ENCODE measurements at places on chromosomes 5 and 9. TPM values are rescaled to one million over a fixed set of nuclear protein-coding genes. Genes with fewer than 3 reads are reported as not detected.
A peak's percentile ranks its signal among the peaks of the same experiment; 100 is the strongest.

The IFNA21 gene
- not detected for total RNA-seq

The FAF2 gene
- total RNA-seq: 50.3 TPM

The LCN9 gene
- total RNA-seq: not detected

The SNX24 gene
- 21.7 TPM for total RNA-seq

The FBP2 gene
- not detected for total RNA-seq

The SLC36A2 gene
- total RNA-seq: not detected

The LCN2 gene
- not detected for total RNA-seq

DNA sequence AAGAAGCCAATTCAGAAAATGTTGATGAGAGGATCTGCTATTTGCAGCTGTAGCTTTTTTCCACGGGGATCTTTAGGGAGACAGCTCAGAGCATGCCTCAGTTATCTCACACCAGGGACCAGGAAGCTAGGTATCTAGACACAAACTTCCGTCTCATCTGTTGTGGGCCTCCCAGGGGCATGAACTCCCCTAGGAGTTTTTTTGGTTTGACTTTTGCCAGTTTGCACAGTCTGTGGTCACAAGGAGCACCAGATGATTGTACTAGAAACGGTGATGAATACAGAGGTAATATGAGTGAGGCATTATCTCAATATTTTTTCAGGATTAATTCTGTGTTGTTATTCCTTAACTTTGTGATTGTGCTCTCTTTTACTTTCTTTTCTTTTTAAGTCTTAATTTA lies 533.2 kb upstream of the SEMA6A start:
- no peak for DNase-seq

DNA sequence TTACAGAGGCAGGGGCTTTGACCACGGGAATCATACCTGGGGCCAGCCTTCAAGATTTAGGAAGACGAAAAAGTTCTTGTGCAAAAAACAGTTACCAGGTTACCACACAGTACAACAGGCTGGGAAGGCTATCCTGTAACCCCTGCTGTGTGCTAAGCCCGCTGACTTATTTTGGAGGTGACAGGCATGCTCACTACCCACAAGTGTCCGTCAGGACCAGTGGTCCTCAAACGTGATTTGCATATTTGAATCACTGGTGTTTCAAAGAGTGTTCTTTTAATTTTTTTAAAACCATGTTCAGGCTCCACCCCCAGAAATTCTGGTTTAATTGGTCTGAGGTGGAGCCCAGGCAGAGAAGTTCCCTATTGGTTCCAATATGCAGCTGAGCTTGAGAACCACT lies 146.6 kb downstream of the TTLL11 start:
- no peak for DNase-seq

DNA sequence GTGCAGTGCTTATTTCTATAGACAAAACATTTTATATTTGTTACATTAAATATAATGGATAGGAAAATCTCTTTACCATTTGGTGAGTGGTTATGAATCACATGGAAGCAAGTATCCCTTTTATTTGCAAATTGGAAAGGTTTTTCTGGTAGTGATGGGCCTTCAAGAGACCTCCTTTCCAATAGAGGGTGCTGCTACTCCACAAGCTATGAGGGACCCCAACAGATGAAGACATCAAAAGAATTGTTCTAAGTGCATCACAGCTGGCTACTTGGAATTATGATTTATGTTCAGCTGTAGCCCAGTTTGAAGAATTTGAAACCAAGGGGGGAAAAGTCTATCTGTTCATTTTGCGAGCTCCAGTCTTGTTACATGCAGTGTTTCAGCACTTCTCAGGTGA lies 493.7 kb upstream of the SGCD start:
- DNase-seq: peak; percentile 1

DNA sequence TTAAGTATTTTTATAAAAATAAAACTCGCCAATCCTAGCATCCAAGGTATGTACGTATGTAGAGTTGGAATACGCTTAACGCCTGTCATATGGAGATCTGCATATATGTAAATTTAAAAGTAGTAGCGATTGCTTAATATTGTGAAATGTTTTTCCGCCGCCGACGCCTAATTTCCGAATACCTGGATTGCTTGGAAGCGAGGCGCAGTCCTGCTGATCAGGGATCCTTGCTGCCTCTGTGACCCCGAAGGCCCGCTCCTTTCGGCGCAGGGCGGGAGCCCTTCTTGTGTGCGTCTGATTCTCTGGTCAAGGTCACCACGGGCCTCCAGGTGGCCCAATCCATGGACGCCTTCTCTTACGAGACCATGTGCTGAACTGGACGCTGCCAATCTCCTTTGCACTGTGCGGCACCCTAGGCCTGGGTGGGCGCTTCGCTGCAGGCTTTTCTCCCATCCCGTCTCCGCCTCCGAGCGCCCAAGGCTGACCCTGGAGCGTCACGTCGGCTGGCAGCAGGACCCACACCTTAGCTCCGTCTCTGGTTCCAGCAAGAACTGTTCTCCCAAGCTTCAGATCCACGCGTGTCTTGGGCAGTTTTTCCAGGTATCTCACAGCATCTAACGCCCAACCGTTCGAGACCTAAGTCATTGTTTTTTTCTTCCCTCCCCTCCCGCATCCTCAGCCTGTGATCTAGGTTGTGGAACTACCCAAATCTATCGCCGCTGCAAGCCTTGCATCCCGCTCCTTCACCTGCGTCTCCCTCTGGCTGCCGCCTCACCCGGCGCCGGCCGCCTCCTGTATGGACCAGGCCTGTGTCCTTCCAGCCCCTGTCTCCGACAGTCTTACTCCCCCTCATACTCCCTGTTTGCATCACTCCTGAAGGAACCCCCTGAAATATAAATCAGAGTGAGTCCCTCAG lies 3.6 kb upstream of the TRIM41 start:
- DNase-seq: no peak

DNA sequence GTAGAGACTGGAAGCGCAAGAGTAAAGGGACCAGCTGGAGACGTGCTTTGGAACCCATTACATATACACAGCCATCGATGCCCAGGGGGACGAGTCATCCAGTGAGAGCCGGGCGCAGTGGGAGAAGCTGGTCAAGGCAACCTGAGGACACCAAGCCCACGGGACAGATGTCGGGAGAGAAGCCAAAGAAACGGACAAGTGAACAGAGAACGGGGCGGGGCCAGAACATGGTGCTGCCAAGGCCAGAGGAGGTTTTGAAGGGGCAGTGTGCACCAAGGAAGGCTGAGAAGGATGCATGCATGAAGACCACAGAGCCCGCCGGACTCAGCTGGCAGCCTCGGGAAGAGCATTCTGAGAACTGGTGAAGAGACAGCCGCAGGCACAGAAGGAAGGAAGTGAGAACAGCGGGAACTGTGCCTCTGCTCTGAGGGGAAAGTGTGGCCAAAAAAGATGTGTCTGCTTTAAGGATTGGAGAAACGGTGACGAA lies 20.3 kb downstream of the CAMSAP1 start:
- DNase-seq: peak; percentile 45

DNA sequence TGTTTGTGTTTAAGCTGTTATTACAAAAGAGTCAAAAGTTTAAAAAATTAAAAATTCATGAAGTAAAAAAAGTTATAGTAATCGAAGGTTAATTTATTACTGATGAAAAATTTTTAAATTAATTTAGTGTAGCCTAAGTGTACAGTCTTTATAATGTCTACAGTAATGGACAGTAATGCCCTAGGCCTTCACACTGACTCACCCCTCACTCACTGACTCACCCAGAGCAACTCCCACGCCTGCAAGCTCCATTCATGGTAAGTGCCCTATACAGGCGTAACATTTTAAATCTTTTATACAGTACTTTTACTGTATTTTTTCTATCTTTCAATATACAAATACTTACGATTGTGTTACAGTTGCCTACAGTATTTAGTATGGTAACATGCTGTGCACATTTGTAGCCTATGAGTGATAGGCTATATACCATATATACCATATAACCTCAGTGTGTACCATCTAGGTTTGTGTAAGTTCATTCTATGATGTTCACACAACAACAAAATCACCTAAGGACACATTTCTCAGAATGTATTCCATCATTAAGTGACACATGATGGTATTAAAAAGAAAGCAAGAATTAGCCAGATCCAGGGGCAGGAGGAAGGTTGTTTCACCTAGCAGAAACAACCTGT lies 40.1 kb downstream of the DCAF10 start:
- DNase-seq: peak; percentile 88

DNA sequence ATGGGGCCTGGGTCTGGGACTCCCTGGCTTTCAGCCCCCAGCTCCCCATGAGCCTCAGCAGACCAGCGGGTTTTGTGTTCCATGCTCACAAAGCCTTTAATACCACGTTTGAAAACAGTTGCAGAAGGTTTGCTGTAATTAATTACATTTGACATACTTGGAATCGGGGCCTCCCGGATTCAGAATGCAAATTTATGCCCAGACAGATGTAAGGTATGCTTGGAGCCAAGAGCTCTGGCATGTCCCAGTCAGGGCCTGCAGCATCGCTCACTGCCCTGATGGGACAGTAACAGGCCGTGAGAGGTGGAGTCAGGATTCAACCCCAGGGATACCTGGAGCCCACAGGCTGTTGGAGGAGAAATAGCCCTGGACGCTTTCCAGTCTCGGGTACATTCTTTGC lies 12.2 kb downstream of the ZNF618 start:
- DNase-seq: no peak

GRCh38 chr9:127987103-127987614 lies 6.4 kb upstream of the EEIG1 start:
- DNase-seq: no peak

DNA sequence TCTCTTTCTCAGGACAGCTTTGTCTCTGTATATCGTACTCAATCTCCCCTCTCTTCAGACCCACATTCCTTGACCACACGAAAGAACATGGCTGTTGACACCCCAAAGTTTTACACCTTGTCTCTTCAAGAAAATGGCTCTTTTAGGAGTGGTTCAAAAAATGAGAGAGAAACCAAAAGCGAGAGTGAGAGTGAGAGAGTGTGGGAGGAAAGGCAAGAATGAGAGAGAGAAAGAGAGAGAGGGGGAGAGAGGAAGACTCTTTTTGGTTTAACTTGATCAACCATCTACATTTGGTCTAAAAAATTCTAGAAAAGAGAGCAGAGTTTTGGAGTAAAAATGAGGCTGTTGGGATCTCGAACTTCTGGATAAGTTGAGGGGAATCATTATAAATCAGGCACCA lies 581.8 kb upstream of the WWC1 start:
- DNase-seq: no peak

GRCh38 chr5:142866563-142867275 lies 96.5 kb downstream of the ARHGAP26 start:
- DNase-seq: peak; percentile 73

DNA sequence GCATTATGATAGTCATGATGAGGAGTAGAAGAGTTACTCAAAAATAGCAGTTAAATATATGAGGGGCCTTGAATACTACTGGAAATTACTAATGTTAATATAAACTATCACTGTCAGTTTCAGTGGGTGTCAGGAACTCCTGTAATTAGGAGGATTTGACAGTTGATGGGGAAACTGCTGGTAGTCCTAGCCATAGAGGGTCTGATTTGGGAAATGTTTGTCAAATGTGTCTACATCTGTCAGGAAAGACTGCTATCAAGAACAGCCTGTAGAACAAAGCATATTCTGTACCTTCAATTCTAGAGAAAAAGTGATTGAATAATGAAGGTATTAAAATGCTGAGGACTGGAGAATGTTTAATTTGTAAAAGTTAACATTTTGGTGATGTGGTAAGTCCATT lies 567.9 kb downstream of the CDH9 start:
- DNase-seq: no peak

GRCh38 chr9:123002754-123003153 lies 30.7 kb upstream of the GPR21 start:
- DNase-seq: peak; percentile 18

GRCh38 chr9:113851873-113852272 lies 24.2 kb upstream of the ZNF618 start:
- DNase-seq: no peak

DNA sequence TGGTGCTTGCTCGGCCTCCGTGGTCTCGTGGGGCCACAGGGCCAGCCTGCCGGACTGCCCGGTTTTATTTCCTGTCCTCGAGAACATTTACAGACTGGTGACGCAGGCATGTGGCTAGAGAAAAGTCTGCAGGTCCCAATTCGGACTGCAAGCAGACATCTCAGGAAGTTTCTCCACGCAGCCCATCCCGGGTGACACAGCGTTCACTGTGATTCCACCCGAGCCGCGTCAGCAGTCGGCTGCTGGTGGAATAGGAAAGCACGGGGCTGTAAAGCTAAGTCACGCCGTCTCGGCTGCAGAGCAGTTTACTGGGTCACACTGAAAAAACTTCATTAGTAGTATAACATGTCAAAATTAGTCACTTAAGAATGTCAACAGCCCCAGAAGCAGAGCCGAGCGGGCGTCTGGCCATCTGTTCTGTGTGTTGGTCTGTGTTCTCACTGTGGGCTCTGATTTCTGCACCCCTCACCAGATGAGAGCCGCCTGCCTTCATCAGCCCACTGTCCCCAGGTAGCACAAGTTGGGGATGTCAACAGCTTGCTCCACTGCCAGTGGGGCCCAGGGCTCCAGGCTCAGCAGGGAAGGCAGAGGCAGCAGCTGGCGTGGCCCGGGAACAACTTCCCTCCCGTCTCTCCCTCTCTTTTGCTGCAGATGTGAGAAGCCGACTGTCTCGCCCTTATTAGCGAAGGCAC lies 363.7 kb downstream of the IRX2 start:
- DNase-seq: no peak
